ENCODE measurements at places on chromosomes 13 and 19. TPM values are rescaled to one million over a fixed set of nuclear protein-coding genes. Genes with fewer than 3 reads are reported as not detected.

DNA sequence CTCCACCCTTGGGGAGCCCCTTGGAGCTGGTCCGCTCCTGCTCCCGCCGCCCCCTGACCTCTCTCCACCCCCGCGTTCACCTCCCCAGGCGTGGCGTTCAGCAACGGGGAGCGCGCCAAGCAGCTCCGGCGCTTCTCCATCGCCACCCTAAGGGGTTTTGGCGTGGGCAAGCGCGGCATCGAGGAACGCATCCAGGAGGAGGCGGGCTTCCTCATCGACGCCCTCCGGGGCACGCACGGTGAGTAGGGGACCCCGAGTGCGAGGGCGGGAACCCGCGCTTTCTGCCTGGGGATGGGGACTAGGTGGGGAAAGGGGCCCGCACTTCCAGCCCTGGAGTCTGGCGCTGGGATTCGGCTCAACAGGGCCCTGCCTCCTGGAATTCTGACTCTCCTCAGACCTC, 1.7 kb downstream of the CYP2A13 start:
- peak overlapping the region; percentile 46 for H3K4me3 ChIP-seq
- H3K4me1 ChIP-seq, result peaks cover 16% of the 10 kb centered on the region
- peaks cover 88% of the 10 kb centered on the region for H3K27me3 ChIP-seq
- H3K36me3 ChIP-seq, result no peaks in the 10 kb centered on the region
- H3K27ac ChIP-seq, result no peak overlapping the region

- H3K27ac ChIP-seq, result no peak overlapping the region
- peaks cover 9% of the 10 kb centered on the region for H3K27me3 ChIP-seq
- H3K36me3 ChIP-seq, result no peaks in the 10 kb centered on the region
- H3K4me1 ChIP-seq, result no peaks in the 10 kb centered on the region
- no peak overlapping the region for H3K4me3 ChIP-seq
These were observed 6.3 kb downstream of the IFI30 start for GRCh38 chr19:18179957-18180356.

DNA sequence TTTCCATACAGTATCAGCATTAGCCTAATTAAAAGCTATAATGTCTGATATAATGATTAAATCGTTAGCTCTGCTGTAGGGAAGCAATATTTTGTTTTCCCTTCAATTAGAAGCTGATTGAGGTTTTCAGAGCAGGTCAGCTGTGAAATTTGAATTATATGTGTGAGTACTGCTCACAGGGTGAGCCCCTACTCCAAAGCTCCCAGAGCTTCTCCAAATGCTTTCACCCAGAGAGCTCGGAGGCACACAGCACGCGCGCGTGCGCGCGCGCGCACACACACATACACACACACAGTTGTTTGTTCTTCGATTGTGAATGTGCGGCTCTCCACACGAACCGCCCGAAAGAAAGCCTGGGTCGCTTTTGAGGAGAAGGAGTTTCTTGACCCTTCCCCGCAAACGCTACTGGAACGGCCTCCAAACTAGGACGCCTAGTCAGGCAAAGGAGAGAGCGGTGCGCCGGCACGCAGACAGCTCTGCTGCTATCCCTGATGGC, 4.8 kb upstream of the SOX1 start:
- H3K4me1 ChIP-seq, result peaks cover 5% of the 10 kb centered on the region
- H3K4me3 ChIP-seq, result no peak overlapping the region
- no peak for DNase-seq
- no peaks in the 10 kb centered on the region for H3K36me3 ChIP-seq

Gene LRP3
- 50.1 TPM for total RNA-seq

GRCh38 chr13:45356966-45357672, 16.1 kb upstream of the TPT1 start:
- DNase-seq, result no peak
- no peak overlapping the region for H3K4me3 ChIP-seq

Gene KLK1
- total RNA-seq, result not detected

GRCh38 chr19:45336696-45337251, 3.8 kb upstream of the KLC3 start:
- DNase-seq, result no peak
- H3K27ac ChIP-seq, result no peak overlapping the region
- H3K36me3 ChIP-seq, result no peaks in the 10 kb centered on the region
- H3K4me3 ChIP-seq, result no peak overlapping the region
- peaks cover 2% of the 10 kb centered on the region for H3K4me1 ChIP-seq

Gene SPC24
- total RNA-seq, result 22.8 TPM

DNA sequence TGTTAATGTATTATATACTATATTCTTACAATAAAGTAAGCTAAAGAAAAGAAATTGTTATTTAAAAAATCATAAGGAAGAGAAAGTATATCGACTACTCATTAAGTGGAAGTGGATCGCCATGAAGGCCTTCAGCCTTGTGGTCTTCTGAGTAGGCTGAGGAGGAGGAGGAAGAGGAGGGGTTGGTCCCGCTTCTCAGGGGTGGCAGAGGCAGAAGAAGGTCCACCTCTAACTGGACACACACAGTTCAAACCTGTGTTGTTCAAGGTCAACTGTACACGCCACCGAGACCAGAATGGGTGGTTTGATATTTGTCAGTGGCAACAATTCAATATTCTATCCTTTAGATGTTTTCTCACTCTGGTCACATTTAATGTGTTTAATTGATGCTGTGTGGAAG, 67.2 kb downstream of the ALOX5AP start:
- peaks cover 28% of the 10 kb centered on the region for H3K27me3 ChIP-seq
- no peak for DNase-seq
- no peaks in the 10 kb centered on the region for H3K36me3 ChIP-seq
- no peak overlapping the region for H3K4me3 ChIP-seq

GRCh38 chr19:3319643-3320353, 46.6 kb upstream of the NFIC start:
- H3K27me3 ChIP-seq, result peaks cover 39% of the 10 kb centered on the region
- no peaks in the 10 kb centered on the region for H3K4me1 ChIP-seq
- H3K4me3 ChIP-seq, result no peak overlapping the region
- H3K27ac ChIP-seq, result no peak overlapping the region
- no peaks in the 10 kb centered on the region for H3K36me3 ChIP-seq
- DNase-seq, result no peak

Gene SULT2A1
- total RNA-seq, result not detected

- H3K4me1 ChIP-seq, result no peaks in the 10 kb centered on the region
- DNase-seq, result no peak
- H3K27me3 ChIP-seq, result peaks cover 7% of the 10 kb centered on the region
- H3K36me3 ChIP-seq, result no peaks in the 10 kb centered on the region
- H3K4me3 ChIP-seq, result no peak overlapping the region
These were observed 58.9 kb downstream of the RXFP2 start for GRCh38 chr13:31798189-31798588.

- H3K27ac ChIP-seq, result no peak overlapping the region
- no peak overlapping the region for H3K4me3 ChIP-seq
- H3K27me3 ChIP-seq, result no peaks in the 10 kb centered on the region
- no peak for DNase-seq
These were observed 148.1 kb downstream of the DNAJC15 start for GRCh38 chr13:43171489-43171888.

GRCh38 chr13:73952648-73953047, 181.6 kb downstream of the KLF12 start:
- no peak overlapping the region for H3K27ac ChIP-seq
- no peaks in the 10 kb centered on the region for H3K36me3 ChIP-seq
- no peaks in the 10 kb centered on the region for H3K27me3 ChIP-seq
- H3K4me3 ChIP-seq, result no peak overlapping the region

- no peaks in the 10 kb centered on the region for H3K4me1 ChIP-seq
- no peak overlapping the region for H3K4me3 ChIP-seq
- H3K27ac ChIP-seq, result no peak overlapping the region
- H3K36me3 ChIP-seq, result no peaks in the 10 kb centered on the region
These were observed 1813.1 kb downstream of the OLFM4 start for GRCh38 chr13:54841682-54842081.

DNA sequence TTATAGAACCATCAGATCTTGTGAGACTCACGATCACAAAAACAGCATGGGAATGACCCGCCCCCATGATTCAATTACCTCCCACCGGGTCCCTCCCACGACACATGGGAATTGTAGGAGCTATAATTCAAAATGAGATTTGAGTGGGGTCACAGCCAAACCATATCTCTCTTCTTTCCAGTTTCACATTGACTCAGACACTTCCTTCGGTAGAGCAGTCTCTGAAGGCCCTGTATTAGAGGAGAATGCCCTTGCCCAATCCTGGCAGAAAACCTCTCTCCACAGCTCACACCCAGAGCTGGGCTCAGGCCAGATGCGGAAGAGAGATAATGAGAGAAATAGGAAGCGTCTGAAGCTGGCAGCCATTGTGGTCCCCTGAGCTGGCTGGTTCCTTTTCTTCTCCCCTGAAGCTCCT, 72.4 kb upstream of the CLDN10 start:
- H3K27ac ChIP-seq, result no peak overlapping the region
- no peak overlapping the region for H3K4me3 ChIP-seq
- DNase-seq, result no peak
- no peaks in the 10 kb centered on the region for H3K36me3 ChIP-seq

DNA sequence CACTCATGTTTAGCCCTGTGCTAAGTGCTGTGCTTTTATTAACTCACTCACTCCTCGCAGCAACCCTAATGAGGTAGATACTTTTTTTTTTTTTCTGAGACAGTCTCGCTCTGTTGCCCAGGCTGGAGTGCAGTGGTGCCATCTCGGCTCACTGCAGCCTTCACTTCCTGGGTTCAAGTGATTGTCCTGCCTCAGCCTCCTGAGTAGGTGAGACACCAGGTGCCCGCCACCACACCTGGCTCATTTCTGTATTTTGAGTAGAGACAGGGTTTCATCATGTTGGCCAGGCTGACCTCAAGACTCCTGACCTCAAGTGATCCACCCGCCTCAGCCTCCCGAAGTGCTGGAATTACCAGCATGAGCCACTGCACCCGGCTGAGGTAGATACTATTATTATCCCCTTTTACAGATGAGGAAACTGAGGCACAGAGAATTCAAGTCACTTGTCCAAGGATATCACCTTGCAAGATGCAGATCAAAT, 2.5 kb downstream of the ITPKC start:
- H3K36me3 ChIP-seq, result peaks cover 12% of the 10 kb centered on the region
- peak overlapping the region; percentile 87 for H3K27ac ChIP-seq
- peak overlapping the region; percentile 89 for H3K4me3 ChIP-seq
- DNase-seq, result no peak

- no peaks in the 10 kb centered on the region for H3K27me3 ChIP-seq
- no peak within 1 kb of the TSS for H3K4me3 ChIP-seq
- no peaks in the 10 kb centered on the region for H3K36me3 ChIP-seq
These were observed at the start of gene POSTN for GRCh38 chr13:37598597-37598996. Gene POSTN, minus strand, starts transcription at chr13:37598768. Its CDS starts 42 bp downstream, at chr13:37598726.

GRCh38 chr13:96849091-96849490, 145.2 kb downstream of the OXGR1 start:
- DNase-seq, result no peak
- H3K4me1 ChIP-seq, result peaks cover 34% of the 10 kb centered on the region

DNA sequence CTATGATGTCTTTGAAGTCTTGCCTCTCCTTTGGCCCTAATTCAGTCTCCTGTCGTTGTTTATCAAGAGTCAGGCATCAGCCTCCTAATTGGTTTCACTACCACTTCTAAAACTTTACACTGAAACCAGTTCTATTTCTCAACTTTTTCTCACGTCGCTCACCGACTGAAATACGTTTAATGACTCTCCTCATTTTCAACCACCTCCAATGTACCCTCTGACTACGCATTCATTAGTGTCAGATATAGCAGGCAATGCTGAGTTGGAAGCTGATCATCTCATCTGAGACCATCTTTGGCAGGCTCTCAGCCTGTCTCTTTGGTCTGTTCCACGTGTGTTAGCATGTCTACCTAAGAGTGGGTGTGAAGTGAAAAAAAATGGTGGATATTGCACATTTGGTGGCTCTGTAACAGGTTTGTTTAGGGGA, 128.1 kb downstream of the KL start:
- no peak overlapping the region for H3K4me3 ChIP-seq
- H3K36me3 ChIP-seq, result no peaks in the 10 kb centered on the region
- no peak overlapping the region for H3K27ac ChIP-seq
- no peak for DNase-seq
- H3K27me3 ChIP-seq, result no peaks in the 10 kb centered on the region
- H3K4me1 ChIP-seq, result no peaks in the 10 kb centered on the region

Gene PLIN5
- 5.7 TPM for total RNA-seq

DNA sequence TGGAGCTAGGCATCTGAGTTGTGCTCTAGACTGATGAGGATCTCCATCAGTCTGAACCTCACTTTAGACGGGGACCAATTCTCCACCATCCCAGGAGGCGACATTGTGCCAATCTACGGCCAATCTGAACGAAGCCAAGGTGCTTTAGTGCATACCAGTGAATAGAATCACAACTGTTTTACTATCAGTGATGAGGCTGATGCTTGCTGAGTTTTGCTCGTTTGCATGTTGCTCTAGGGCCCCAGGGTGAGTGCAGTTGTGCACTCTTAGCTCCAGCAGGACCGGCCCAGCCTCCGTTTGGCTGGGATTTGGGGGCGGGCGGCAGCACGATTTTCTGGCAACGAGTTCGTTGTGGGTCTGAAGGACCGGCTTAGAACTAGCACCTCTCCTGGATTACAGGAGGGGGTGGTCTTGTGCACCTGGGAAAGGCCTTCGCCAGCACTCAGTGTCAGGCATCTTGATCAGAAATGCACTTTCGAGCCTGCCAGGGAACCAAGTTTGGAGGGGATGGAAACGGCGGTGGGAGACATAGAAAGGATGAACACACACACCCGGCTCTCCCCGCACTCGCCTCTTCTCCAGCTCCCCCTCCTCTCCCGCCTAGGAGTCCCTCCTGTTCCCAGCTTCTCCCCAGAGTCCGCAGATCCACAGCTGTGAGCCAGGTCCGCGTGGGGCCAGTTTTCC, 4.4 kb downstream of the GSX1 start:
- no peak overlapping the region for H3K4me3 ChIP-seq
- no peak for DNase-seq
- no peak overlapping the region for H3K27ac ChIP-seq
- peaks cover 94% of the 10 kb centered on the region for H3K27me3 ChIP-seq

DNA sequence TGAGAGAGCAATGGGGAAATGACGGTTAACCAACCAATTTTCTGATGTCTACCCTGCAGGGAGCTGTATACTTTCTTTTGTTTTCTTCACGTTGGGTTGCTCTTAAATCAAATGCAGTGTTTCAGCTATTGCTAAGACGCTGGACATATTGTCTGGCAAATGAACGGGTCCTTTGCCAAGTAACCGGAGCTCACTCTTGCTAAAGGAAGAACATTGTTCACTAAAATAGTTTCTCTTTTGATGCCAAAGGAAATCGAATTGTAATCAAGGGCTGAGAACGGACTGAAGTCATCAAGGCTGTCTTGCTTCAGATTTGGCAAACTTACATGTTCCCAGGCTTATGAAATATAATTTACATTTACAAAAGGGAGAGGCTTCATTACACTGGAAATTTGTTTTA, 142.3 kb upstream of the ARGLU1 start:
- H3K27me3 ChIP-seq, result peaks cover 3% of the 10 kb centered on the region
- no peaks in the 10 kb centered on the region for H3K36me3 ChIP-seq
- no peak for DNase-seq
- H3K27ac ChIP-seq, result no peak overlapping the region
- H3K4me3 ChIP-seq, result no peak overlapping the region

- H3K27ac ChIP-seq, result peak overlapping the region; percentile 85
- no peak for DNase-seq
- H3K36me3 ChIP-seq, result no peaks in the 10 kb centered on the region
- no peak overlapping the region for H3K4me3 ChIP-seq
- no peaks in the 10 kb centered on the region for H3K27me3 ChIP-seq
These were observed 35.2 kb upstream of the GRTP1 start for GRCh38 chr13:113398963-113399754.

GRCh38 chr19:23378948-23379347, 16.3 kb downstream of the ZNF91 start:
- H3K4me3 ChIP-seq, result no peak overlapping the region
- peaks cover 75% of the 10 kb centered on the region for H3K36me3 ChIP-seq
- H3K27ac ChIP-seq, result no peak overlapping the region
- DNase-seq, result no peak

Gene SLC10A2
- total RNA-seq, result not detected

Gene IZUMO4
- 15.9 TPM for total RNA-seq
